ENCODE measurements at places on chromosomes 1 and 21. TPM values are rescaled to one million over a fixed set of nuclear protein-coding genes. Genes with fewer than 3 reads are reported as not detected.

ANKRD45 gene
- 14.7 TPM for total RNA-seq

RUNX3 gene
- total RNA-seq = not detected

TTC22 gene
- under 0.01 TPM for total RNA-seq

GRCh38 chr21:36203603-36203889, 46.9 kb downstream of the DOP1B start:
- no peak for DNase-seq

DNA sequence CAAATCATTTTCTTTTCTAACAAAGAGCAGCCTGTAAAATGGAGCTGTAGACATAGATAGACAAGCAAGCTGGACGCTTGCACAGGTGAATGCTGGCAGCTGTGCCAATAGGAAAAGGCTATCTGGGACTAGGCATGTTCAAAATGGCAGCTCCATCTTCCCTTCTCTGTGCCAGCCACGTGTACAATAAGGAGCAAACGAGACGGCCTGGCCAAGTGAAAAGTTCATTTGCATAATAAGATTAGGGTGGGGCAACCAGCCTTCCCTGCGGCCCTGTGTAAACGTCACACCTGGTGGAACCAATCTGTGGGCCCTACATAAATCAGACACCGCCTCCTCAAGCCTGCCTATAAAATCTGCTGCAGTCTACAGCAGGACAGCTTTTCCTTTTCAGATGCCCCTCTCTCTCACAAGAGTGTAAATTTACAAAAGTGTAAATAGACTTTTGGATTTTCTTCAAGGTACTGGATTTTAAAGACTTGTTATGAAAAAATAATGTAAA, 16.6 kb upstream of the EDEM3 start:
- DNase-seq = no peak

GRCh38 chr21:35168735-35169134, 119.6 kb upstream of the RUNX1 start:
- DNase-seq = no peak

DNA sequence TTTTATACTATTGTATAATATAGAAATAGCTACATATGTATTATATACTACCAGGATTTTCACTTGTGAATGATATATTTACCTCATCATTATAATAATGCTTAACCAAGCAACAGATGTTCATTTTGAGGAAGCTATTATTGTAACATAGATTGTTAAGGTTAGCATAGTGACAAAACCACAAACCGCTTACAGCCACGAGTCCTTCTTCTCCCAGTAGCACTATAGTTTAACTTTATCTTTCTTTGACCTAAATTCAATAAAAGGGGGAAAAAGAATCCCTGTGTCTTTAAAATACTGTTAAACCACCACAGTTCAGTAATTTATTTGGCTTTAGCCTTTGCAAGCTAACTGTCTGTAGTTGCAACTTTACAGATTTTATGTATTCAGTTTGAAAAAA, 1039.4 kb upstream of the B3GALT2 start:
- DNase-seq = no peak

GRCh38 chr1:226553266-226553923, 4.8 kb downstream of the STUM start:
- DNase-seq = no peak

DNA sequence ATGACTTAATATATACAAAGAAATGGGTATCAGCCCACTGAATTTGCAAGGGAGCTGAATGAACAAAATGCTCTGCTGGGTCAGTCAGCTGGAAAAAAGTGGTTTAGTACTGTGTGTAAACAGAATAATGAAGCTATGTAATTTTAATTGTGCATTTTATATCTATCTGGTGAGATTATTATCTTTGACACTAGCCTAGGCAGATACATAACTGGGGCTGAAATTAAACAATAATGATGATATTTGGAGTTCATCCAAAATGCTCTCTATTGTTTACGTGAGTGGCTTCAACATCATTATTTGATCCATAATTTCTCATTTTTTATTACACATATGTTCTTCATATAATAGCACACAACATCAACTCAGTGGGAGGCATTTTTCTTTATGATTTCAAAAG, 208.5 kb upstream of the SNX7 start:
- no peak for DNase-seq

GRCh38 chr1:99506631-99507030, 139.3 kb upstream of the PALMD start:
- DNase-seq = no peak

GRCh38 chr1:993379-993995, 6.4 kb downstream of the HES4 start:
- DNase-seq = no peak

GRCh38 chr1:244941121-244941520, 76.8 kb upstream of the HNRNPU start:
- no peak for DNase-seq

- no peak for DNase-seq
These were observed 662.8 kb downstream of the PTPRC start for GRCh38 chr1:199301472-199302217.

DNA sequence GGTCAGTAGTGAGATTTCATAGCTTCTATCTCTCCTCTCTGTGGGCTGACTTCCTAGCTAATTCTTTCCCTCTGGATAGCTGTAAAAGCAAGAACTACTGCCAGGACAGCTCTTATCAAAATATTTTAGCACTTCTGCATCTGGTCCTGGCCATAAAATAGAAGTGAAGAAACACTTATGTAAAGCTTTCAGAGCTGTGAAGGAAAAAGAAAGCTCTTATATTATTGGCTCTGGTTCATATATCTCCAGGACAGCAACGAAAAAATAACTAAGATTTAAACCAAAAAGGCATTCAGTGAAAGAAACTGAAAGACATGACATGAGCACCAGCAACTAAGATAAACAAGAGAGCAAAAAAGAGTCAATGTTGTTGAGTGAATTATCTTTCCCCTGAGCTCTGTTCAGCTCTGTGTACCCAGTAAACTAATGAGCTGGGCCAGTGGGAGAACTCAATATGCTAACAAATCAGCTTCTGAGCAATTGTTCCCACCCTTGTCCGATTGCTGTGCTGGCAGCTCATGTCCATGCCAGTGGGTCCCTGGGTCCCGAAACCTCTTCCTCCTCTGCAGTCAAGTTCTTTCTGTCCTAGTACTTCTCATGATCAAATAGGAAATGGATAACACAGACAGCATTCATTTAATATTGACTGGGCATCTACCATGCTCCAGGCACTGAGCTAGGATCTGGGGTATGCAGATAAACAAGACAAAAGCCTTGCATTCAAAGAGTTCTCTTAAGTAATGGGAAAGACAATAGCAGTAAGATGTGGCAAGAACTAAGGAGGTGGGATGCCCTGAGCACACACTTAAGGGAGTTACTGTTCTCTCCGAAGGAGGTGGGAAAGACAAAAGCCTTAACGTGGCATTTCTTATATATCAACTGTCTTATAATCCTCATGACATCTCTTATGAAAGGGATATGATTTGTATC, 45.3 kb upstream of the MAN1A2 start:
- no peak for DNase-seq
